NCI-H526 treated with DMSO at 0.1 percent for 48 hours (cell line): ENCODE measurements at places on chromosomes 7 and 10.
A peak's percentile ranks its signal among the peaks of the same experiment; 100 is the strongest.

GRCh38 chr10:93553482-93554315, 12.8 kb upstream of the FFAR4 start:
- DNase-seq, result no peak

- DNase-seq, result no peak
These were observed 11.6 kb downstream of the SPOCK2 start for GRCh38 chr10:72076756-72077155.

DNA sequence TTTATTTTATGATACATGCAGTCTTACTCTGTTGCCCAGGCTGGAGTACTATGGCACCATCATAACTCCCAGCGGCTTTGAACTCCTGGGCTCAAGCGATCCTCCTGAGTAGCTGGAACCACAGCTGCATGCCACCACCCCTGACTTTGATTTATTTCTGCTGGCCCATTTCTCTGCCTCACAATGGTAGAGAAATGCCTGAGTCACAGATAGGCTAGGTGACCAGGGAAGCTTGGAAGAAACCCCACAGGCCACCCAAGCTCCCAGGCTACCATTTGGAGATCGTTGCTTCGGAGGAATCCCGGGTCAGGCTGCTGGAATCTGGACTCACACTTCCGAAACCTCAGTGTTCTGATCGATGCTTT, 17.4 kb upstream of the BAIAP2L1 start:
- DNase-seq, result no peak

DNA sequence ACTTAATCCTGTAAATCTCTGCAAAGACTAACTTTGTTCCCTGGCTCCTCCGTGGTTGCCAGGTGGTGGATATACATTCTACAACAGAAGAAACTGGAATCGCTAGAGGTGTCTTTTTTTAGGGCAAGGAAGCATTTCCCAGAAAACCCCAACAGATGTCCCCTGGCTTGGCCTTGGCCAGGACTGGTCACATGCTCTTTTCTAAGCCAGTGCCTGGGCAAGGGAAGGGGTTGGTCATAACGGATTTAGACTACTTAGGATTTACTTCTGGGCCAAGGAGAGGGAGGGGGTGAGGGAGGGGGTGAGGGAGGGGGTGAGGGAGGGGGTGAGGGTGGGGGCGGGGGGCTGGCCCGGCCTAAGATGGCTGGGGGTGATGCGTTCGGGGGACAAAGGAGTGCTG, 105.7 kb downstream of the SNX10 start:
- DNase-seq, result no peak

DNA sequence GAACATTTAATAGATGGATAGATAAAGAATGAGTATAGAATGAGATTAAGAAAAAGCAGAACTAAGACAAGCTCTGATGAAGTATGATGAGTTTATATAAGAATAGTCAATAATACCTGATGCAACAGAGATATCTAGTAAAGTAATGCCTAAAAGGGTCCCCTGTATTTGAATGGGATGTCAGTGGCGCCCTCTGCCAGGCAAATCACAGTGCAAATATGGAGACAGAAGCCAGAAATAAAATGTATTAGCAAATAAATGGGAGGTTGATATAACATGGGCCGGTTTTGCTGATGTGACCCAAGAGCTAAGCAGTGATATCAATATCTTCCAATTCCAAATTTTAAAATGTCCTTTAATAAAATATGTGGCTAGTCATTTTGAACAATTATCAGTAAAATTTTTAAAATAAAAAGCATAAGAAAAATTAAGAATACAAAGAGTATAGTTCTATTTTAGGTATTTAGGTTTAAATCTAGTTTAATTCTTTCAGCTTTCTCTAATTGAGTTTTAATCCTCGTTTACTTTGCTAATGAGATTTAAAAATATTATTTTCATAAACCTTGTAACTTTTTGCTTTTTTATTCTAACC, 62.6 kb downstream of the ADK start:
- no peak for DNase-seq

GRCh38 chr10:106815427-106816043, 349.0 kb downstream of the SORCS1 start:
- DNase-seq, result no peak

GRCh38 chr10:70145166-70145665, 1.3 kb downstream of the TYSND1 start:
- DNase-seq, result no peak

DNA sequence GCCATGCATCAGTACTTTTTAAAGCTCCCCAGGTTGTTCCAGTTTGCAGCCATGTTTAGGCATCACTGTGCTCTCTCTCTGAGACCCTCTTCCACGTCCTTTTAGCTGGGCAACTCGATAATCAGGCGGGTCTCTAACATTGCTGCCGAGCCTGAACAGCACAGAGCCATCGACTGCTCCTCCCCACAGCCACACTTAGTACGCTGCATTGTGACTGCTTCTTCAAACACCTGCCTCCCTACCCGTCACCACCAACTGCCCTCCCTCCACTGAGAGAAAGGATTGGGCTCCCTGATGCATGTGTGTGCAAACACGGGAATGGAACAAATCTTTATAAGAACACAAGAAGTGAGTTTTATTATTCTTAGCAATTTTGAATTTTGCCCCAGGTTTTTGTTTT, 11.4 kb upstream of the TACR2 start:
- no peak for DNase-seq

DNA sequence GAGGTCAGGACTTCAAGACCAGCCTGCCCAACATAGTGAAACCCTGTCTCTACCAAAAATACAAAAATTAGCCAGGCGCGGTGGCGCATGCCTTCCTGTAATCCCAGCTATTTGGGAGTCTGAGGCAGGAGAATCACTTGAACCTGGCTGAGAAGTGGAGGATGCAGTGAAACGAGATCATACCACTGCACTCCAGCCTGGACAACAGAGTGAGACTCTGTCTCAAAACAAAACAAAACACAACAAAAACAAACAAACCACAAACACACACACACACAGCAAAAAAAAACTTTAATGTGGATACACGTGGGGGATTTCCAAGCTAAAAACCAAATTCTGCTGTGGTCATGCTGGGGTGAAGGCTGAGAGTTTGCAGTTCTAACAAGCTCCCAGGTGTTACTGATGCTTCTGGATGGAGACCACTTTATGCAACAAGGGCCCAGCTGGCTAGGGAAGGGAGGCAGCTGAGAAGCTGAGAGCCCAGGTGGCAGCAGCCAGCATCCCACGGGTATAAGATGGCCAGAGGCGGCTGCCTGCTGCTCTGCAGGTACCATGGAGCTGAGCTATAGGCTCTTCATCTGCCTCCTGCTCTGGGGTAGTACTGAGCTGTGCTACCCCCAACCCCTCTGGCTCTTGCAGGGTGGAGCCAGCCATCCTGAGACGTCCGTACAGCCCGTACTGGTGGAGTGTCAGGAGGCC, at the start of gene ZP3:
Gene ZP3, plus strand, starts transcription at position 538 of the 699 bp plus-strand sequence. Its CDS starts 15 bp downstream, at position 553.
- DNase-seq, result no peak

DNA sequence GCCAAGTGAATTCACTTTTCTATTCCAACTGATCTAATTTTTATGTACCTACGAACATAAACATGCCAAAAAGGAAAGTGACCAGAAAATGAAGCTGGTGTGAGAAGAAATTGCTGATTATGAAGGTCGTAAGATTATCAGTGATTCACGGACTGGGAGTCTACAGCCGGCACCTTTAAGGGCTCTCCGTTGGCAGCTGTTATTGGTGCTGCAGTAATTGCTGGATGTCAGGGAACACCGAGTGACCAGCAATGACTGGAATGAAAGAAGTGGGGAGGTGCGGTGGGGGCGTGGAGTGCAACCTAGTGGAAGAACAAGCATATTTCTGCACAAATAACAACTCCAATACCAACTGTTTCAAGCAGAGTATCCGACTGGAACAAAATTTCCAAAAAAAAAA, 109.8 kb upstream of the TARP start:
- DNase-seq, result no peak

DNA sequence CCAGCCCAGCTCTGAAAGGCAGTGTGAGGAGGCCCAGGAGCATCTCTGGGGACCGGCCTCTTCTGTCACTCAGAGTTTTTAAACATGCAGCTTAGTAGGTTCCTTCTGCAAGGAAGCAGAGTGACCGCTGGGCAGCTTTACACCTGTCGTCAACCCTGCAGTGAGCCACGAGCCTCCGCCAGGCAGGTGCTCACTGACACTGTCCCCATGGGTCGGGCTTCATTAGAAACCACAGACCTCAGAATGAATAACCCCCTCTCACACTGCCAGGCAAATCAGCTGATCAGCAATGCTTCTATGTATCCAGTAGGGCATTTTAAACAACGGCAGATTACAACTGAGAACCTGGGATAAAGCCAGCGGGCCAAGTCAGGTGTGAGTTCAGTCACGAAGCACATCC, 106.1 kb downstream of the MAD1L1 start:
- DNase-seq, result peak; percentile 63

DNA sequence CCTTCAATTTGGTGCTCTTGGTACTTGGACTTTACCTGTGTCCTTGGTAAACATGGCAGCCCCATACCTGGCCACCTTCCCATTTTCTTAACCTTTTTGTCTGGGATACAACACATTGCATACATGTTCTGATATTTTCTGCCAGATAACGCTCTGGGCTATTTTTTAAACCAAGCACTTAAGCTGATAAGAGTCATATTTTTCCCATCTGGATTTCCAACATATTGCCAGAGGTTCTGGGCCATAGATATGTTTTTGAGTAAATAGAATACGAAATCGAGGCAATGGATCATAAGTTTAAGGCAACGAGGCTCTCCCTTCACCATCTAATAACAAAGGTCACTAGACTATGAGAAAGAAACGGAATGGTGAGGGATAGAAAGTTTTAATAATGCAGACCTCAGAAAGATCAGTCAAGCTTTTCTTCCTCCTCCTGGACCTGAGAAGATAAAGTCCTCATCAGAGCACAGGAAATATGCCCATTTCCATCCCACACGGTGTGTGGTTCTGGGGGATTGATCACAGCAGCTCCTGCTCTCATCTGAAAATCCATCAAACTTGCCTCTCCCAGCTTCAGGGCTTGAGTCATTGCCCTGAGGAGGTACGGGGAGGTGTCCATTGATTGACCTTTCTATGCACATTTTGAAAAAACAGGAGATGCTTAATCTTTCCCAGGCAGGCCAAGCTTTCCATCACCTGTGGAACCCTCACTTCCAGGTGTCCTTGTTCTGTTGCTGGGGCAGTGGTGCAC, 257.2 kb downstream of the GFRA1 start:
- no peak for DNase-seq

- DNase-seq, result no peak
These were observed 718.2 kb upstream of the LRRN3 start for GRCh38 chr7:110372685-110373084.

DNA sequence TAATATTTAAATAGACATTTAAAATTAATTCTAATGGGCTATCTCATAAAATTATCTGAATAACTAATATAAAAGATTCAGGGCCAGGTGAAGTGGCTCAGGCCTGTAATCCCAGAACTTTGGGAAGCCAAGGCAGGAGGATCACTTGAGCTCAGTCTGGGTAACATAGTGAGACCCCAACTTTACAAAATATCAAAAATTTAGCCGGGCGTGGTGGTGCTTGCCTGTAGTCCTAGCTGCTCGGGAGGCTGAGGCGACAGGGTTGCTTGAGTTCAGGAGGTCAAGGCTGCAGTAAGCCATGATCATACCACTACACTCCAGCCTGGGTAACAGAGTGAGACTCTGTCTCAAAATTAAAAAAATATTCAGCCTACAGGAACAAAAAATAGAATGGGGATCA, 12.5 kb downstream of the NOBOX start:
- no peak for DNase-seq

GRCh38 chr10:78181381-78182055, 147.9 kb downstream of the RPS24 start:
- no peak for DNase-seq

- no peak for DNase-seq
These were observed 109.0 kb downstream of the CYTH3 start for GRCh38 chr7:6163402-6163801.

- no peak for DNase-seq
These were observed 11.4 kb upstream of the CFAP69 start for GRCh38 chr7:90233569-90233968.

DNA sequence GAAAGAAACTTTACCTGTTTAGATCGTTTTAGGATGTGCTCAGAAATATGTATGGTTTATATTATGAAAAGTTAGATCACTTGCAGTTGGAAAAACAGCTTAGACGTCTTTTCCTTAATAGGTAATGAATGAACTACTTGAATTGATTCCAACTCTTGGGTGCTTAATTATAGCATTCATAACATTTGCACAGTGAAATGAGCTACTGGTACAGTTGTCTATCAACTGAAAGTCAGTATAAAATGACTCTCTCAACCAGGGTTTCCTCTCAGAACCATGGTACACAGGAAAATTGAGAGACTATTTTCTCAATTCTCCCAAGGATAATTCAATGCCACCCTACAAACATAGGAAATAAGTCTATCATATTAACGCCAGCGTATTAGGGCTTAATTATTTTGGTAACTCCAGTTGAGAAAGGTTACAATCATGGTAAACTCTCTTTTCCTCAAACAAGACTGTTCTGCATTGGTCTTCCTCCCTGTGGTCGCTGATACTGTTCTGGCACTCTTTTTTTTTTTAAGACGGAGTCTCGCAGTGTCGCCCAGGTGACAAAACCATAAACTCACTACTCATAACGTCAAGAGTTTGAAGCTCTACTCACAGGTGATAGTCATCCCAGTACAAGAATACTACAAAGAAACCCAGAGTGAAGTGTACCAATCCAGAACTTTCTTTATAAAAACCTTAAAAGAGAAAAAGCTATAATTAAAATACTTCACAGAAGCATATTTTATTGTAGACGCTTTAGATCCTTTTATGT, 2.0 kb downstream of the ANLN start:
- DNase-seq, result peak; percentile 71

- no peak for DNase-seq
These were observed 24.8 kb downstream of the FAM53B start for GRCh38 chr10:124719213-124719851.

DNA sequence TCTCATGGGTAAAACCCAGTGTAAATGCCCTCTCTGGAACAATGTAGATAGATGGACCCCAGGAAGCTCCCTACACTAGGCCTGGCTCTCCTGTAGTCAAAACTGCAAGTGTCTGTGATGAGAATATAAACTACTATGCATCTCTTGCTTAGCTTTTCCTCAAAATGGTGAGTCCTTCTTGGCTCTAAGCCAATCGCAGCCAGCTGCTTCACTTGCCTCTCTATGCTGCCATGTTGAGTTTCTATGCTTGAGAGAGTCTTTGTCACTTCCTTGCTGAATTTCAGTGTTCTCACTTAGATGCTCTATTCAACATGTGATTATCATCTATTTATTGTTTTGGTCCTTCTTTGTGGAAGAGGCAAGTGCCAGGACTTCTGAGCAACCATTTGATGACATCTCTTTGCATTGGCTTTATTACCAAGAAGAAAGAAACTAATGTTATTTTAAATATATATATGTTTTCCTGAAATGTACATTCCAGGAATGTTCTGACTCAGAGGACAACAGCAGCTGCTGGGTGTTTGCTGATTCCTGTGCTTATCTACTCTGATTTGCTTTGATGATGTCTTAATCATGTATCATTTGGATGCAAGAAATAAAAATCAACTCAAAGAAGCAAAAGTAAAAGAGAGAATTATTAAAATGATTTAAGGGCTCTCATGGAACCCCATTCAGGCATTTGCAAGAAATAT, 16.6 kb downstream of the TAS2R40 start:
- DNase-seq, result no peak
